ENCODE measurements at places on chromosomes 12 and 14.
A peak's percentile ranks its signal among the peaks of the same experiment; 100 is the strongest.

- DNase-seq: no peak
Observed at GRCh38 chr12:102990419-102990818, 32.9 kb downstream of the ASCL1 start.

GRCh38 chr14:92473969-92474535 is 39.5 kb upstream of the RIN3 start:
- no peak for DNase-seq

- DNase-seq: no peak
Observed at GRCh38 chr12:41496009-41496408, 307.9 kb downstream of the PDZRN4 start.

DNA sequence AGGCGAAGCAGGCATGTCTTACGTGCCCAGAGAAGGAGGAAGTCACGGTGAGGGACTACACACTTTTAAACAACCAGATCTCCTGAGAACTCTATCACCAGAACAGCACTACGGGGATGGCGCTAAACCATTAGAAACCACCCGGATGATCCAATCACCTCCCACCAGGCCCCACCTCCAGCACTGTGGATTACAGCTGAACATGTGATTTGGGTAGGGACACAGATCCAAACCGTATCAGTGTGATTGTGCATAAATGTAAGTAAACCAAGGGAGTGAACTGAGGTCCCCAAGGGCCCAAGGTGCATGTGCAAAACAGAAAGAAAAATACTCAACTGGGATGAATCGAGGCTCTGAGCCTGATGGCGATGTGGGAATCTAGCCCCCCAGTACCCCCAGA is 134.2 kb downstream of the DICER1 start:
- no peak for DNase-seq

- DNase-seq: no peak
Observed at GRCh38 chr14:31297112-31297511, 89.5 kb upstream of the HECTD1 start.

DNA sequence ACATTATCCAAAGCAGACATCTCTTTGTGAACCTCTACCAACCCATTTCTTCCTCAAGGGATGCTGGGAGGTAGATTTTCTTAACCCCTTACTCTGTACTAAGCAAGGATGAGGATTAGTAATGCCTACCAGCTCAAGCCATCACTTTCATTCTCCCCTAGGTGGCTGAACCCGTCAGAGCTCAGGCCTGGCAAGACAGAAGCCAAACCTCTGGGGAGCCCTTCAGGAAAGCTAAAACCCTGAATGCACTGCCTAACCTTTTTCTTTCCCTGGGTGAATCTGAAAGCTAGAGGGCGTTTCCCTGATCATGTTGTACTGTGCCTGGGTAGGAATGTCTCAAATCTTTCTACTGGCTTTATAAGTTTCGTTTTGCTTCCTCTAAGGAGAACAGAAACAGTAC is 617.3 kb downstream of the RPL10L start:
- DNase-seq: no peak

DNA sequence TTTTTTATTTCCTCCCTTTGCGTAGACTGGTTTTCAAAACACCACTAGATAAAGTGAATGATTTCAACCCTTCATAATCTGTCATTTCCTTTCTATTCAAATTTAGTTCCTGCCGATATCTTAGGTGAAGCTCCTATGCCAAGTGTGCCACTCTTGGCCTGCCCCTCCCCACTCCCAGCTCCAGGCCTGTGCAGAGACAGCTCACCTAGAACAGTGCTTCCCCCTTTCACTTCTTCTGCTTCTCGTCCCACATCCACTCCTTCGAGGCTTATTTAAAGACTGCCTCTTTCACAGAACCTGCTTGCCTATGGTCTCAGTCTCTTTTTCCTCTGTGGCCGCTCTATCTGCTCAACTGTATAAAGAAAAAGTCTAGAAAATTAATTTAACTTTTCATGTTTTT is 473.8 kb downstream of the RAD51B start:
- no peak for DNase-seq

GRCh38 chr14:36241183-36241582 is 64.7 kb upstream of the PTCSC3 start:
- no peak for DNase-seq

- DNase-seq: no peak
Observed at GRCh38 chr14:34126586-34126985, 175.7 kb upstream of the EGLN3 start.

GRCh38 chr14:44379292-44379977 is 127.6 kb downstream of the FSCB start:
- DNase-seq: no peak

GRCh38 chr14:36553656-36554260 is 28.7 kb downstream of the NKX2-8 start:
- DNase-seq: peak; percentile 54

GRCh38 chr12:79828924-79829323 is 106.0 kb downstream of the PPP1R12A start:
- no peak for DNase-seq

DNA sequence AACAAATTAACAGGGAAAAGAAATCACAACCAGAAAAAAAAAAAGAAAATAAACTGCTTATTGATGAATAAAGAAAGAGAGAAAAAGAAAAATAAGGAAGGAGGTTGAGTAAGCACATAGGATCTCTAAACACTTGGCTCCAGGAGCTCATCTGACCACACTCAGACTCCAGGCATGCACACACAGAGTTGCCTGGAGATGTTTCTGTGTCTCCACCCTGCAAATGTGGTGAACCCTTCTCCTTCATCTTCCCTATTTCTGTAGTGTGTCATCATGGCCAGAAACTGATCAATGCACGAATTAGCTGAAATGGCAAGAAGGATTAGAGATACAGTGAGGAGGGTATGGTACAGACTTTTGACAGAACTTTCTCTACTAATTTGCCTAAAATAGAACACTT is 20.2 kb downstream of the OR4N2 start:
- DNase-seq: peak; percentile 60

GRCh38 chr14:49586673-49587460 is 687 bp upstream of the RPS29 start:
- DNase-seq: peak; percentile 70

- no peak for DNase-seq
Observed at GRCh38 chr14:62251237-62251636, 489.0 kb downstream of the SNAPC1 start.

- DNase-seq: no peak
Observed at GRCh38 chr12:132487311-132487741, 2.6 kb upstream of the FBRSL1 start.

- DNase-seq: no peak
Observed at GRCh38 chr12:39102474-39103209, 197.3 kb upstream of the CPNE8 start.

- no peak for DNase-seq
Observed at GRCh38 chr12:43730283-43730682, 28.3 kb downstream of the PUS7L start.

- DNase-seq: peak; percentile 89
Observed at GRCh38 chr12:7130701-7131501, 730 bp downstream of the CLSTN3 start.

DNA sequence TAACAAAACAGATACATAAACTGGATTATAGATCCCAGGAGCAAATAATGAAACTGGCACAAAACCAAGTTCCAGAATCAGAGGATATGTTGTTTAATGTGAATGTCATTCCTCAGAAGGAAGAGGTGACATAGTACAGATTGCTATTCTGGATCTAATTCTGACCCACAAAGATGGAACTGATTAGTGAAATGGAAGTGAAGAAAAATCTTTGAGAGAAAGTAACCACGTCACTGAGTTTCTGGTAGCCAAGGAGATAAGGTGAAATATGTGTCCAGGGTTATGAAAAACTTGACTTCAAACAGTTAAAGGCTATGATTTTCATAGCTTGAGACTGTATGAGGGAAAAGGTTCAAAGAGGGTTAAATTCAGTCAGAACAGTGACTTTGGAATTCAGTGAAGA is 8.3 kb downstream of the OR10AD1 start:
- DNase-seq: no peak

DNA sequence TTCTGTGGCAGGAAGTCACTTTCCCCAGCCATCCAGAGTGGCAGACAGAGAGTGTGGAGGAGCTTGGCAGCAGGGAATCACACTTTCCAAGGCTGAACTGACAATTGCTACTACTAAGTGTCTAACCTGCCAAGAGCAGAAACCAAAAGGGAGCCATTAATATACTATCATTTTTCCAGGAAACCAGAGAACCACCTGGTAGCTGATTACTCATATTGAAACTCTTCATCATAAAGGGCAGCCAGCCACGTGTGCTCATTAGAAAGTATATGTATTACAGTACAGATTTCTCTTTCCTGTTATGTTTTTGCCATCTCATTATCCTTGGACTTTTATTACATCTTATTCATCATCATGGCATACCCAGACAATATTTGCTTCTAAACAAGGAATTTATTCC is 374.9 kb downstream of the GXYLT1 start:
- DNase-seq: no peak

GRCh38 chr14:104681689-104682074 is 7.7 kb upstream of the INF2 start:
- peak; percentile 75 for DNase-seq

DNA sequence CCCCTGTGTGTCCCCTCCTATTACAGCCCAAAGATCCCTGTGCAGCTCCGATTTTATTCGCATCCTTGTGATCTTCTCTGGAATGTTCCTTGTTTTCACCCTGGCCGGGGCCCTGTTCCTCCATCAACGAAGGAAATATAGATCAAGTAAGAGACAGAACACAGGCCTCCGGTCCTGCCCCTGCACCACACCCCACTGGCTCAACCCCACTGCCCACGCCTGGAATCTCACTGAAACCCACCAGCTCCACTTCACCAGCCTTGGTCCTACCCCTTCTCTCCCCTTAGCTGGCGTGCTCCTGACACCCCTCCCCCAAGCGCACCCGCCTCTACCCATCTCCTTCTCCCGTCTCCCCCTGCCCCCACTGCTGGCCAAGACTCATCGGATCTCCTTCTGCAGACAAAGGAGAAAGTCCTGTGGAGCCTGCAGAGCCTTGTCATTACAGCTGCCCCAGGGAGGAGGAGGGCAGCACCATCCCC is 934 bp upstream of the TAPBPL start:
- DNase-seq: no peak

DNA sequence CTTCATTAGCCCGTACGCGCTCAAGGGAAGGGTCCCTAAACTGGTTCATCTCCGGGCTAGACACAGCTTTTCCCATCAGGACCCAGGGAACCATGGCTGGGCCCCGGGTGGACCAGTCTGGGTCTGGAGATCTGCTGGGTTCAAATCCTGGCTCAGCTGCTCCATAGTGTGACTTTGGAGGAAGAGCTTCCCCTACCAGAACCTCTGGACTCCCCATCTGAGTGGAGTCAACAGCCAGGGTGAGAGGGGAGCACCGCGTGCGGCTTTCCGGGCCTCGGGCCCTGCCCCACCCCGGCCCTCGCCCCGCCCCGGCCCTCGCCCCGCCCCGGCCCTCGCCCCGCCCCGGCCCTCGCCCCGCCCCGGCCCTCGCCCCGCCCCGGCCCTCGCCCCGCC is 41.2 kb downstream of the BEGAIN start:
- DNase-seq: no peak

DNA sequence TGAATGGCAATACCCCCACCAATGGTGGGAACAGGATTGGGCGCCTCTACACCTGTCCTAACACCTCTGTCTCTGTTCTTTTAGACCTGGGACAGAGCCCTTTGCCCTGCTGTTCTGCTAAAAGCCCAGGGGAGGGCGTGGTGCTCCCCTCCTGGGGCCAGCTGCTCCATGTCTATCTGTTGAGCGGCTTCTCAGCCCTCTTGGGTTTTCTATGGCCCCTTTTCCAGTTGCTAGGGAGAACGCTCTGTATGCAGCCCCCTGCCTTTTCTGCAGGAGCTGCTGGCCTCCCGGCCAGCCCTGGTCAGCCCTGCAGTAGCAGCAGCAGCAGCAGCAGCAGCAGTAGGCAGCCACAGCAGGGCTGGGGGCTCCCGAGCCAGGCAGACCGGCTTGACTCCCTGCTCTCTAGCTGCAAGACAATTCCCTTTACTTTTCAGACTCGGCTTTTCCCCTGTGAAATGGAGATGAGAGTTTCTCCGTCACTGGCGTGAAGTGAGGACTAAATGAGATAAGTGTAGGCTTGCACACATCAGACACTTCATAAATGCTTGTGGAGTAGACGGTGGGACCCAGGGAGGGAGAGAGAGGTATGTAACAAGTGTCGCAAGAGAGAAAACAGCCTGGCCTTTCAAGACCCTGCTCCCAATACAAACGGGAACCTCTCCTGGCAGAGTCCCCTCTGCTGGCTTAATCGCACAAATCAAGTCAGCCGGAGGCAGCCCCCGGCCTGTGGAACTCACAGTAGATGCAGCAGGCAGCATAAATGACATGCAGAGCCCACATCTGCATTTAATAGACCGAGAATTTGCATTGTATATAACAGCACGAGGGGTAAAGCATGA is 1.0 kb downstream of the RTL1 start:
- no peak for DNase-seq

DNA sequence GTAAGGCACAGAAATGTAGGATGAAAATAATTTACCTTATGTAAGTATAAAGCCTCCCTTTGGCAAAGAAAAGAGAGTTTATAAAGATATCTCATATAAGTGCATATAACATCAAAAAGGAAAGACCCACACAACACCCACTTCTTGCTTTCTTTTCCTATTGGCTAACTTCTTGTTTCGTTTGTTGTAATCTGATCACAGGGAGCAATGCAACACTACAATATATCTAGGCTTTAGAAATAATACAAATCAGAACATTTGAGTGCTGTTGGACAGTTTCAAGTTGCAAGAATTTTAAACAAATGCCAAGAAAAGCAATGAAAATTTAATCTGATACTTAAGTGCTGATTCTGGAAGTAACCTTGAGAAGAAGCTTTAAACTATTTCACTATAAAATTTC is 1.3 kb downstream of the FGD6 start:
- DNase-seq: no peak

- no peak for DNase-seq
Observed at GRCh38 chr12:15020156-15020555, 47.3 kb downstream of the PDE6H start.

DNA sequence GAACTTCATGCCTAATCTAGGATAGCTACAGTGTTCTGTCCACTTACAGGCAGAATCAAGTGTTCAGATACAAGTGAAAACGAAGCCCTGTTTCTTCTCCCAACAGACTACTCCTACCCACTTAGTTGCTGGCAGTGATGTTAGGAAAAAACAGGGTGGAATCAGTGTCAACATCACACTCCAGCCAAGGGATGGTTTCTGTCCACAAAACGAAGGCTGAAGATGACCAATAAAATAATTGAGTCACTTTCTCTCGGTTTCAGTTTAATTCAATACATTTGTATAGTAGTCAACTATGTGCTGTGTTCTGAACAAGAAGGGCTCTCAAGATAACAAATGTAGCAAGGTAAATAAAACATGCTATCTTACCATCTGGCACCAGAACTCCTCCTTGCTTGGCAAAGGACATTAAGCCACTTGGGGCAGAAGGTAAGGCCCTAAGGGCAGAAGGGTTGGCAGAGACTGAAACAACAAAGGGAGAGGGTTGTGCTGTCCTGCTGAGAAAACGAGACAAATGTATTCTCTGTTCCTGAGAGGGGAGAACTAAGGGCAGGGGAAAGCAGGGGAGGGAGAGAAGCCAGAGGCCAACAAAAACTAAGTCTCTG is 393.6 kb downstream of the DPF3 start:
- no peak for DNase-seq

- no peak for DNase-seq
Observed at GRCh38 chr12:29831173-29831572, 47.4 kb upstream of the TMTC1 start.

All from urothelium cell line (cell line).